ENCODE measurements at places on chromosomes 3 and 15.

DNA sequence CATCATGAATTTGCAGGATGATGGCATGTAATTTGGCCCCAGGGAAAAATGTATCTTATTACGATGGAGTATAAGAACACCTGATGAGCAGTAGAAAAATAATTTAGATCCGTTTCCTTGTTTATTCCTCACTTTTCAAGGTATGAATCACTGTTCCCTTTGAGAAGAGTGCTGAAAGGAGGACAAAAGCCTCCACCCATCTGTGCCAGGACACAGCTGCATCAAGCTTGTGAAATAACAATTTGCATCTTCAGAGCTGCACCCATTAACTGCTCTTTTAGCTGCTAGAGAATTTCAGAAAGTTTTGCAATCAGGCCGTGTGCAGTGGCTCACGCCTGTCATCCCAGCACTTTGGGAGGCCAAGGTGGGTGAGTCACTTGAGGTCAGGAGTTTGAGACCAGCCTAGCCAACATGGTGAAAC lies 9.6 kb downstream of the CLDND1 start:
- DNase-seq = no peak

DNA sequence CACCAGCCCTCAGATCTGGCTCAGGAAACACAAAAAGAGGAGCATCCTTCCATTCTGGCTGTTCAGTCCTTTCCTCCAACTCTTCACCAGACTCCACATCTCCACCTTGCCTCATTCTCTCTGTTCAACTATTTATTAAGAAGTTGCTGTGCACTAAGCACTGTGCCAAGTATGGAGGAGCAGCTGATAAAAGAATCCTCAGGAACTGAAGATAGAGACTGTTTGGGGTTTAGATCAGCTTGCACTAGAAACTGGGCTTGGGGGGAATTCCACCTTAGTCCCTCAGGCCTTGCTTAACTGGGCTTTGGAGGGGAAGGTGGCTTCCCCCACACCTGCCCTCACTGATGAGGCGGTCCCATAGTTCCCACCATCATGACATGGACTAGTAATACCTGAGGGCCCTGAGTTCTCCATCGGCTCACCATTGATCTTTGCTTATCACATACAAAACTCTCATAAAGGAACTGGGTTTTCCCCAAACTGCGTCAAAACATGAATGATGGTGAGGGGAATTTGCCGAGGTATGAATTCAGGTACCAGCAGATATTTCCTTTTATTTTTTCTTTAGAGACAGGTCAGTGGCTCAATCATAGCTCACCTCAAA lies 1.7 kb upstream of the CCR8 start:
- DNase-seq = no peak

DNA sequence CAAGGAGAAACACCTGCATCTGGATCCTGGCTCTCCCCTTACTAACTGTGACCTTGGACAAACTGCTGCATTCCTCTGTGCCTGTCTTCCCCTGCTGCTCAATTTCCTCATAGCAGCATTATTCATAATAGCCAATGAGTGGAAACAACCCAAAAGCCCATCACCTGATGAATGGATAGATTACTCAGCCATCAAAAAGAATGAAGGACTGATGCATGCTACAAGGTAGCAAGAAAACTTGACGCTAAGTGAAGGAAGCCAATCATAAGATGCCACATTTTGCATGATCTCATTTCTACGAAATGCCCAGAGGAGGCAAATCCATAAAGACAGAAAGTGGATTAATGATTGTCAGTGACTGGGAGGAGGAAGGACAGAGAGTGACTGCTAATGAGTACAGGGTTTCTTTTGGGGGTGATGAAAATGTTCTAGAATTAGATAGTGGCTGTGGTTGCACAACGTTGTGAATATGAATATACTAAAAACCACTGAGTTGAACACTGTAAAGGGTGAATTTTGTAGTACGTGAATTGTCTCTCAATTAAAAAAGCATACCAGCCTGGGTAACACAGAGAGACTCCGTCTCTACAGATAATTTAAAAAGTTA lies 11.2 kb downstream of the IGDCC4 start:
- DNase-seq = no peak

DNA sequence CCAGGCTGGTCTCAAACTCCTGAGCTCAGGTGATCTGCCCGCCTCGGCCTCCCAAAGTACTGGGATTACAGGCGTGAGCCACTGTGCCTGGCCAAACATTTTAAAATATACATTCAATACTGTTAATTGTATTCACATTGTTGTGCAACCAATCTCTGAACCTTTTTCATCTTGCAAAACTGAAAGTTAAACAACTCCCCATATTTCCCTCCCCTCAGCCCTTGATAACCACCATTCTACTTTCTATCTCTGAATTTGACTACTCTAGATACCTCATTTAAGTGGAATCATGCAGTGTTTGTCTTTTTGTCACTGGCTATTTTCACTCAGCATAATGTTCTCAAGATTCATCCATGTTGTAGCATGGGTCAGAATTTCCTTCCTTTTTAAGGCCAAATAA lies 30.0 kb downstream of the HMCES start:
- DNase-seq = no peak

DNA sequence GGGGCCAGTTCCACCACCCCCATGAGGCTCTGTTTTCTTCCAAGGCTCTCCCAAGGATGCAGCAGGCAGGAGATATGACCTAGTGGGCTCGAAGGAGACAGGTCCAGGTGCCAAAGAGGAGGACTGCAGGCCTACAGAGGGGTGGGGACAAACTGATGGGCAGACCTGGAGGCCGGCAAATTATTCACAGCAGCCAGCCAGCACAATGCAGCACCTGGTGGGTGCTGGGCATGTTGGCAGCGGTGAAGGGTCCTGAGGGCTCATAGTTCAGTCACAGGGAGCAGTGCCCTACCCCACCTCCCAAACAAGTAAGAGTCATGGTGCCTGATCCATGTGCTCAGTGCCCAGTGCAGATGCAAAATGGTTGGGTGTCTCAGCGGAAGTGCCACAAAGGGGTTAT lies 171.7 kb downstream of the ABHD5 start:
- DNase-seq = no peak

DNA sequence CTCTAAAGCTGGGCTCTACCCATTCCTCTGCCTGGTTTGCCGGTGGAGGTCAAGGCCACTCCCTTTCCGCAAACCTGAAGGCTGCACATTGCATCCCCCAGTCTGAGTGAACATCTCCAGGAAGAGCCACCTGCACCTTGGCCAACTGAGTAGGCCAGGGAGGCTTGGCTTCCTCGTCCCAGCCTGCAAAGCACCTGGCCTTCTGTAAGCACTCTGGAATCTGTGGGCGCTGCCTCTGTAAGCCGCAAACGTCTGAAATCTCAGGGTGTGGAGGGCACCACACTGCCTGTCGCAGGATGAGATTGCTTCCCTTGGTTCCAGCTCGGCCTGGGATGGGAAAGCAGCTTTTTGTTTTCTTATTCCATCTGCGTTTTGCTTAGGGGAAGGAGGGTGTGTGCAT lies 81.3 kb downstream of the SEC22A start:
- no peak for DNase-seq

- no peak for DNase-seq
Observed at GRCh38 chr3:17518189-17519059, 224.0 kb downstream of the TBC1D5 start.

- no peak for DNase-seq
Observed at GRCh38 chr3:58471025-58471887, 20.6 kb upstream of the KCTD6 start.

DNA sequence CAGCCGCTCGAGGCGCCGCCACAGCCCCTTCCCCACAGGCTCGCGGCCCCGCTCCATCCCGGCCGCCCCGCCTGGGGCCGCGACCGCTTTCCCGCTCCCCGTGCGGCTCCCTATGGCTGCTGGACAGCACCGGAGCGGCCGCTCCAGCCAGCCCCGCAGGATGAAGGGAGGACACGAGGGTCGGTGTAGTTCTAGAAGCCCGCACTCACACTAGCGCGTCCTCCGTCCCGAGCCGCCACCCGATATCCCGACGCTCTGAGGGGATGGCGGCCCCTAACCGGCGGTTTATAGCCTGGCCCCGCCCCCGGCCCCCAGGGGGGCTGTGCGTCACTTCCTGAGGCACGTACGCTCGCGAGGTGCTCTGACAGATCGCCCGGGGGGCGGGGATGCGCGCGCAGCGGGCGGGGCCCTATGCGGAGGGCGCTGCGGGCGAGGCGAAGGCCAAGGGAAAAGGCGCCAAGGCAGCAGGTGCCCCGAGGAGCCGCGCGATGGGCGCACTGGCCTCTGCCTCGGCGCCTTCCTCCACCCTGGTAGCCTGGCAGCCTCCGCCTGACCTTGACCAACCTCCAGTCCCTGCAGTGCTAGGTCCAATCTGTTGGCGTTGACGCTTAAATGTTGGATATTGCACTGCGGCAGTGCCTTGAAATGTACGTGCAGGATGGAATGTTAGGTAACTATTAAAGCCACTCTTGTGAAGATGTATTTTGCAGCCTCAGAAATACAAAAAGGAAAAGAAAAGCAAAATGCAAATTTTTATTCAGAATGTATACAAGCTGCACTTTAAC lies at the start of gene TFRC:
Gene TFRC, minus strand, starts transcription at position 257 of the 785 bp plus-strand sequence. CDS start 4,991 bp downstream, outside the sequence.
- peak; percentile 96 for DNase-seq

- no peak for DNase-seq
Observed at GRCh38 chr3:172312001-172312400, 136.3 kb downstream of the GHSR start.

DNA sequence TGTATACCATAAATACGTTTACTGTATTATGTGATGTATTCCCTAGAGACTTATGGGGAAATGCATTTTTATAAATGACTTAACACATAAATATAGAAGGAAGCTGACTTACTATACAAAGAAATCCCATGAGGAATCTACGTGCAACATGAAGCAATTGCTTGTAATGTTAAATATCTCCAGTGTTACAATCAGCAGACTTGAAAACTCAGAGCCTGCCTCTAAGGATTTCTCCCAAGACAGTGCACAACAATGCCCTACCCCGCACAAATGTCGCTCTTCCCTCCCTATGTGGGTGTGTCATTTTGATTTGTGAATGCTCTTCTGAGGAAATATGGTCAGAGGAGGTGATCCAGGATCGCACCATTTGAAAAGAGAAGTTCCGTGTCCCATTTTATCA lies 629.0 kb downstream of the NR2F2 start:
- DNase-seq = no peak

- no peak for DNase-seq
Observed at GRCh38 chr15:66389098-66389858, 2.6 kb downstream of the MAP2K1 start.

DNA sequence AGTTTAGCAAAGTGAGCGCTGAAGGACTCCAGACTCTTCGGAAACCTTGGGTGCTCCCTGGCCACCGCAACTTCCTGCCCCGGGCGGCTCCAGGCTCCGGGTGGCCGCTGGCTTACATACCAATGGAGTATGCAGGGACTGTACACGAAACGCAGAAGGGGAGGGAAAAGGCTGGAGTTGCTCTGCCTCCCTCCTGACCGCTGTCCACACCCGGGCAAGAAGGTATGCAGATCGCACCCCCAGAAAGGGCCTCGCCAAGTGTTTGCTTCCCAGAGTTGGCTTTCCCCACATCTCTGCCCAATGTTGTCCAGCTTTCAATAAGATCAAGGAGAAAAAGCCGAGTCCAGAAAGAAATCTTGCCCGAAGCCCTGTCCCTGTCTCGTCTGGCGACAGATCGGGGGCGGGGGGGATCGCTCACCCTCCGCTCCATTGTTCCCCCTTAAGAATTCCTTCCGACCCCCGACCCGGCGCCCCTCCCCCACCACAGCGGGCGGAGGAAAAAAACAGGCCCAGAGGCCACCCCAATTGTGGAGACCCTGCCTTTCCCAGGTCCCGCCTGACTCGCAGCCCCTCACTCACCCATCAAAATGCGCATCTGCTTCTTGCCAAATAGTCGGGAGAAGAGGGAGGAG lies 533 bp downstream of the ARF4 start:
- DNase-seq = peak; percentile 16

GRCh38 chr3:134313847-134314587 lies 60.2 kb downstream of the AMOTL2 start:
- DNase-seq = no peak

GRCh38 chr15:67510597-67511190 lies 10.2 kb upstream of the C15orf61 start:
- no peak for DNase-seq

GRCh38 chr15:91271565-91272153 lies 171.6 kb downstream of the SV2B start:
- peak; percentile 17 for DNase-seq

DNA sequence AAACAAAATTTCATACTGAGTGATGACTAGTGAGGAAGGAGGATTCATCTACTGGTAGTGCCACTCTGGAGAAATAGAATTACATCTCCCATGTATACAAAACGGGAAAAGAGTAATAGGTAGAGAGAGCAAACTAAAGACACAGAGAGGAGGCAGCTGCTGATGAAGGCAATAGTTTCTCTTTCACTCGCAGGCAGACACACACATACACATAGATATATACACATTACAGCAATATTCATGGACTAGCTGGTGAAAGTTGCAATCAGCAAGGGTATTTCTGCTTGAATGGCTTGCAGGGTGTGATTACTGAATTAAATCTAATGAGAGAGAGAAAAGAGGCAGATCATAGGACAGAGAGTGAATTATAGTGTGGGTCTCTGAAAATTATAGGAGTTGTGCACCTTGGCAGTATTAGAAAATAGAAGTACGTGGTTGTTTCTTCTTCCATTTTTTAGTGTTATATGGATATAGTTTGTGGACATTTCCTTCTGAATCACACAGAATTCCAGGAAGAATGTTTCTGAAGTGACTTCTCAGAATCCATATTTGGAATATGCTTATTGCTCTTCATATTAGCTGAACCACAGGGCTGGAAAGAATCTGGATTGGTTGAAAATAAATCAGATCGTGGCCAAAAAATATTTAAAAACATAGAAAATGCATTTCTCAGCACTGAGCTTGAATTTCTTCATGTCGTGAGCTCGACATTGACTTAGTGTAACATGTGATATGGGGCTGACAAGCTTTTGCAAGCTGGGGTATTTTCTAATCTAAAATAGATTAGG lies 991.2 kb downstream of the TUSC7 start:
- DNase-seq = no peak

DNA sequence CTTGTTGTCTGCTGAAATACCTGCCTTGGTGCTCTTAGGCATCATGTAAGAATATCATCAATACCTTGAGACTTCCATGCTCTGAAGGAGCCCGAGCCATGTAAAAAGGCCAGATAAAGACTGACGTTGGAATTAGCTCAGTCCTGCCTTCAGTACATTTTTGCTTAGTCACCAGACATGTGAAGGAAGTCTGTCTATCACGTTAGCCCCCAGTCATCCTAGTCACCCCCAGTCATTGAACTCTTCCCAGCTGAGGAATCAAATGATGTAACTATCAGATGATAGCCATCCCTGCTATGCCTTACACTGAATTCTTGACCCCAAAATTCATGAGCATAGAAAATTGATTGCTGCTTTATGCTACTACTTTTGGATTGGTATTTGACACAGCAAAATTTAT lies 351.2 kb upstream of the SGO1 start:
- no peak for DNase-seq

- no peak for DNase-seq
Observed at GRCh38 chr3:51966486-51966885, 768 bp downstream of the PCBP4 start.
